ENCODE measurements at places on chromosomes 11 and 22.

- DNase-seq = no peak
Measured at GRCh38 chr11:46733234-46733633, 14.2 kb downstream of the F2 start.

DNA sequence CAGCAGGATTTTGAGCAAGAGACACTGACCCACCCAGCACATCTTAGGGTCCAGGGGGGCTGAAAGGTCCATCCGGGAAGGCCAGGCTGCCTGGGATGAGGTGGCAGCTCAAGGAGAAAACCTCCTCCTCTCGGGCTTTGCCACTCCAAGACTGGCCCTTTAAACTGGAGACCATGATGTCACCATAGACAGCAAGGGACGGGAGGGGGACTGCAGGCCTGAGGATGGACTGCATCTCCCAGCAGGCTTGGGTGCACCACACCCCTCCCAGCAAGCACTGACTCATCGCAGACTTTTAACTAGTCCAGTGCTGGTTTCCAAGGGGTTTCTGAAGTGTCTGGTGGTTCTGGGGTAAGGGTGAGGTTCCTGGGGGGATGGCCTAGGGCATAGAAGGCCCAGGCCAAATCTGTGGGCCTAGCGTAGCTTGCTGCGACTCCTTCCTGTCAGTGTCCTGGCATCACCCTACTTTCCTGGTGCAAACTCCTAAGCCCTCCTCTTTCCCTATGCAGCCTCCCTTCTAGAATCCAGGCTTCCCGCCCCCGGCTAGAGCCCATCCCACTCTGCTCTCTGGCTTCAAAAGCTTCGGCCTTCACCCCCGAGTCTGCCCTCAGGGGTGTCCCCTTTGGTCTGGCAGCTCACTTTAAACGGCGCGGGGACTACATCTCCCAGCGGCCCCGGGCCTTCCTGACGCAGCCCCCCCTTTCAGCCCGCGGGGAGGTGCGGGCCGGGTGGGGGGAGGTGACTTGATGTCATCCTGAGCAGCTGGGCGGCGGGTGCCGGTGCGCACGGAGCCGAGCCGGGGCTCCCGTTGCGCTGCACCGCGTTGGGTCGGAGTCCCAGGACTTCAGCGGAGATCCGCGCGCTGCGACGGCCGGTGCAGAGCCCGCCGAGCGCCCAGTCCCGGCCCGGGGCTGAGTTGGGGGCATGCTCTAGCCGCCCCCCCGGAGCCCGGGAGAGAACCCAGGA lies at the start of gene PPP2R5B:
Gene PPP2R5B, plus strand, starts transcription at position 746 of the 966 bp plus-strand sequence. CDS start 1,046 bp downstream, outside the sequence.
- peak; percentile 86 for DNase-seq

DNA sequence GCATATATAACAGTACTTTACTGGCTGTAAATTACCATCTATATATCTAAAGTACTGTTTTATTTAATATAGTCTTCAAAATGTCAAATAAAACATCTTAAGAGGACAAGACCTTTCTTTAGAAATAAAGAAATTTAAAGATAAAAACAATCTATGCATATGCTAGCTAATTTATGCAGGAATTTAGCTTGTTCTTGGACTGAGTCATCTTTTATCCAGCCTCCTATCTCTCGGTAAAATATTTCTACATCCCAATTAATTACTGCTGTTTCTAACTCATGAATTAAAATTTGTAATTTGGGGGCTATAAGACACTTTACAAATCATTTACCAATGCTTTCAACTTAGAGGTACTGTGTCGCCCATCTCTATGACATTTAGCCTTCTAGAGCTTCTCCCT lies 72.8 kb upstream of the DDI1 start:
- no peak for DNase-seq

GRCh38 chr11:102528618-102529017 lies 1.9 kb downstream of the MMP7 start:
- no peak for DNase-seq

GRCh38 chr11:67409261-67409666 lies 5.4 kb downstream of the TBC1D10C start:
- DNase-seq = no peak

- DNase-seq = no peak
Measured at GRCh38 chr11:35334385-35335090, 84.8 kb downstream of the SLC1A2 start.

DNA sequence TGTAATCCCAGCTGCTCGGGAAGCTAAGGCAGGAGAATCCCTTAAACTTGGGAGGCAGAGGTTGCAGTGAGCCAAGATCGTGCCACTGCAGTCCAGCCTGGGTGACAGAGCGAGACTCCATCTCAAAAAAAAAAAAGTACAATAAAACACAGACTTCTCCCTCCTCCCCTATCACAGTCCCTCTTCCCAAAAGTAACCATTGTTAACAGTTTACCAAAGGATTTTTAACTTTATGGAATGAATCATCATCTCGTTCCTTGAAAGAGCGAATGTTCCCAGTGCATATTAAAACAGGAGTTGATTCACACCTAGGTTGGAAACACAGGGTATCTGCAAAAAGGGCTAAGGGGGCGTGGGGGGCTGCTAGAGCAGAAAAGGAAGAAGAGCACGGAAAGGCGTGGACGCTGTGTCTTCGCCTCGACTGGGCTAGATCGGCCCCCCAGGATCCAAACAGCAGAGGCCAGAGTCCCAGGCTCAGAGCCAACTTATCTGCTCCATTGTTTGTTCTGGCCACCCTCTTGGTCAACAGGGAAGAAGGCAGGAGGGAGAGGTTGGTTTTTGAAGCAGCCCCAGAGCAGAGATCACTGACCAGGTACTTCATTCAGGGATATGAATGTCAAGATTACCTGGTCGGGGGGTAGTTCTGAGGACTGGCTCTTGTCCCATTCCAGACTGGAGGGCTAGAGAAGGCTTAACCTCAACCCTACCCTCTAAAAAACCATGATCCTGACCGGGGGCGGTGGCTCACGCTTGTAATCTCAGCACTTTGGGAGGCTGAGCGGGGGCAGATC lies 2.1 kb upstream of the AHNAK start:
- DNase-seq = no peak

DNA sequence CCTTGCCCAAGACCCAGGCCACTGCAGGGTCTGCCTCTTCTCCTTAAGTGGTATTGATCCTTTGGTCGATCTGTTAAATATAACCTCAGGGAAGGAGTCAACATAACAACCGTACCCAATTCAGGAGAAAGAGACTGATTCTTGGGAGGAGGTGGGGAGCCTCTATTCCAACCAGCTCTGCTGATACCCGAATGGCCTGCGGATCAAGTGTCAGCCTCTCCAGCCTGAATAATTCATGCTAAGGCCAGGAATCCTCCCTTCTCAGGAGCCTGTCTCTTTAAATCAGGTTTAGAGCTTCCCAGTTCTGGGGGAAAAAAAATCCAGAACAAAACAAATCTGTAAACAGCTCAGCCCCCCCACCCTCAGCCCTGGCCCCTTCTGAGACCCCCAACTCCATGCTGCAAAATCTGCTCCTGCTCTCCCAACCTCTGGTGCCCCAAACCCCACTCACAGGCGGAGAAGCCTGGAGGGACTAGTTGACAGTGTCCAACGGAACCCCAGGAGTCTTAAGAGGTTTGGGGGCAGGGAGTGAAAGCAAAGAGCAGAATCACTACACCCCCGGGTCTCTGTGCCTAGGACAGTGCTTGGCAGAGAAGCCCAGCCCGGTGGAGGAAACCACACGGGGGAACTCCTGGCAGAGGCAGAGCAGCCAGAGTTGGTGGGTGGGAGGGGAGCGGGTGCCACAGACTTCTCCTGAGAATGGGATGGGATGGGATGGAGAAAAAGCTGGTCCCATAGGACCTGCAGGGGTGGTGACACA lies 863 bp upstream of the TPBGL start:
- DNase-seq = no peak

DNA sequence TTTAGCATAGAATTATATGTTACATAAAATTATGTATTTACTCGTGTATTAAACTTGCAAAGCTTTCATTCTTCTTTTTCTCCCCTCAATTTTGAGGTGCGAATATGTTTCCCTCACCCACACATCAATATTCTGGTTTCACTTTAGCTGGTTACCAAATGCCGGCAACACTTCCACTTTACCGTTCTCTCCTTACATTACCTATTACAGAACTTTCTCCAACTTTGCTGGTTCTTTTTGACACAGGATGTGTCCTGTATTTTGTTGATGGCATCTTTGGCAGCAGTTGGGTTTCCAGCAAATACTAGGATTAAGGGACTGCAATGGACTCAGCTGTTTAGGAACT lies 84.9 kb downstream of the PRR5L start:
- DNase-seq = no peak

GRCh38 chr11:104093426-104094280 lies 57.2 kb downstream of the DDI1 start:
- DNase-seq = no peak

- no peak for DNase-seq
Measured at GRCh38 chr11:133621611-133622010, 89.3 kb upstream of the OPCML start.

DNA sequence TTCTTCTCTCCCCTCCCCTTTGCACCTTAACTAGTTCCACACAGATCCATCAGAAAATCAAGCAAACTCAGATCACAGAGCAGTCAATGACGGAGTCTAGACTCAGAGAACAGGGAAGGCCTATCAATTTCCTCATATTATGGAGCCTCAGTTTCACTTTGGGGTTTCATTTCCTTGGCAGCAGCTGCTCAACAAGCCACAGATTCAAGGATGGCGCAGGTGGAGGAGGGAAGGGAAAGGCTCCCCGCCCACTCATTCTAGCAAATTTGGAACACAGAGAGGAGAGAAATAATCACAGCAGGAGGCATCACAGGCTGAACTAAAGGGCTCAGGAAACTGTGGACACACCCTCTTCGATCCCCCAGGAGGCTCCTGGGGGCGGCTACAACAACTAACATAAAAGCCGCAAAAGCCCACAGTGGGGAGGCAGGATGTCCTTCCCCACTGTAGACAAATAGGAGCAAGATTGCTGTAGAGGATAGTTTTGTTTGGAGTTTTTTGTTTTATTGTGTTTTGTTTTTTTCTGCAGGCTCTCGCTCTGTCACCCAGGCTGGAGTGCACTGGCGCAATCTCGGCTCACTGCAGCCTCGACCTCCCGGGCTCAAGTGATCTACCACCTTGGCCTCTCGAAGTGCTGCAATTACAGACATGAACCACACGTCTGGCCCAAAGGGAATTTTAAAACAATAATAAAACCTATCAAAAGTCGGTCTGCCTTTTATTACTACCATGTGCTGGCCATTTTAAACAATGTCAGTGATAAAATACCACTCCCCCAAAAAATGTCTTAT lies 3.4 kb downstream of the PLAAT3 start:
- DNase-seq = no peak

DNA sequence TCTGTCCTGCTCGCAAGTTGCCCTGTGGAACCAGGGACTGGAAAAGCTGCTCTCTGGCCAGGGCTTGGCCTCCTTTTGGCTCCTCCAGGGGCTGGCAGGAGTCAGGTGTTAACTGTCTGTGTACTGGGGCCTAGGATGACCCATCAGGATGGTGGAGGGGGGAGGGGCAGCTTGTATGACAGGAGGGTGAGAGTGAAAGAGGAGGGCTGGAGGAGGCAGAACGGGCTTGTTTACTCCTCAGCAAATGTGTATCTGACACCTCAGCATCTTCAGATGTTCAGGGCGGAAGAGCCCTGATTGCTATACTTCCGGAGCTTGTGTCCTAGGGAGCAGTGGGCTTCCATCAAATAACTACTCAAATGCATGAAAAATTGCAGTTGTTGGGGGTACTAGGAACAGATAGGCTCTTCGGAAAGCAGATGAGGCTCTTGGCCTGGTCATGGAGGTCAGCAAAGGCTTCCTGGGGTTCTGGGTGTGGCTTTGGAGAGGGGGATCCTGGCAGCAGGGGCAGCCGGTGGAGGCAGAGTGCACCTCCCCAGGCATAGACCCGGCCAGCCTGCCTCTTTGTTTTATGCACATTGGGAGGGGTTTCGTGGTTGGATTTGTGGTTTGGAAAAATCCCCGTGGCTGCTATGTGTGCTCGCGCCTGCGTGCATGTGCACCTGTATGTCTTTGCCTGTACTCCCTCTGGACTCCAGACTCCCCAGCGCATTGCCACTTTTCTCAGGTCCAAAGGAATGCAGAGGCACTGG lies 31.2 kb downstream of the CD82 start:
- peak; percentile 61 for DNase-seq

- no peak for DNase-seq
Measured at GRCh38 chr22:39269095-39269790, 24.5 kb upstream of the PDGFB start.

DNA sequence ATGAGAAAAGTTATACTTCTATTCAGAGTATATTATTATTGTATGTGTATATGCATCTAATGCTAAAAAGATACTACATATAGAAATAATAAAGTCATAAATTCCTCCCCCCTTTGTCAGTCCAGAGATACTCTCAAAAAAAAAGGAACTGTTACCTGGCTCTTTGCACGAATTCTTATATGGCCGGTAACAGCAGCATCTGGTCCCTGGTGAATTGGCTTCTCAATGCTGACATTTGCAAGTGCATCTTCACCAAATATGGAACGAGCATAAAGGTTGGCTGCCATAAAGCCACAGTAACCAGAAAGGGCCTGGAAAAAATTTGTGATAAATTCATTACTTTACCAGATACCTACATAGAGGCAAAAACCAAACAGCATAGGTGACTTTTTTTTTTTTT lies 41.2 kb downstream of the COPB1 start:
- no peak for DNase-seq

- DNase-seq = no peak
Measured at GRCh38 chr11:2138431-2139122, 612 bp downstream of the IGF2 start.

DNA sequence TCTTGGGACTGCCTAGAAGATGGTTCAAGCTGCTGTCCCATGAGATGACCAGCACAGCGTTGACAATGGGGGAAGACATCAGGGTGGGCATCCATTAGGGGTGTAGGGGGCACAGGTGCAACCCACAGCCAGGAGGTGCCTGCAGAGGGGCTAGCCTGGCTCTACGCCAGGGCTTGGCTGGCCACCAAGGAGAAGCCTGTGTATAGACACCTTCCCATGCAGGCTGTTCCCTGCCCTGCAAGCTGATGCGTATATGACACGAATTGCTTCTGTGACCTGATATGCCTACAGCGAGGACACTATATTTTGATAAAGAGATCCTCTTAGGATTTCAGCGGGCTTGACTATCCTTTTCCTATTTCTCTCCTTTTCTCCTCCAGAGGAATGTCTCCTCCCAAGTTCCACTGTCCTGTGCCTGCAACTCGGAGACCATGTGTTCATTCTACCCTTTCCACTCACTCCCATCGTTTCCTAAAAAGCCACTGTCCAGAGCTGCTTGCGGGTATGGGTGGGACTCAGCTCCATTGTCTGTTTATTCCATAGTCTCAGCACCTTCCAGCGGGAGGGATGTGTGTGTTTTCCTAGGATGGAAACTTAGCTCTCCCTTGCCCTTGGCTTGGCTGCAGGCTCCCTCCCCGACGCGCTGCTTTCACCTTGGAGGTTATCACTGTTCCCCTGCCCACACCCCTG lies 56.1 kb downstream of the ST14 start:
- no peak for DNase-seq

- DNase-seq = no peak
Measured at GRCh38 chr22:38997518-38997917, 15.4 kb downstream of the APOBEC3B start.

GRCh38 chr11:130370845-130371590 lies 56.3 kb upstream of the ZBTB44 start:
- no peak for DNase-seq

Data from activated T-cell treated with anti-CD3 and anti-CD28 coated beads for 4 hours (primary cell).